ENCODE measurements at places on chromosomes 16 and 17. TPM values are rescaled to one million over a fixed set of nuclear protein-coding genes. Genes with fewer than 3 reads are reported as not detected.

CCL13 gene
- not detected for polyA plus RNA-seq

SRL gene
- not detected for polyA plus RNA-seq

CMTM2 gene
- polyA plus RNA-seq: not detected

DNA sequence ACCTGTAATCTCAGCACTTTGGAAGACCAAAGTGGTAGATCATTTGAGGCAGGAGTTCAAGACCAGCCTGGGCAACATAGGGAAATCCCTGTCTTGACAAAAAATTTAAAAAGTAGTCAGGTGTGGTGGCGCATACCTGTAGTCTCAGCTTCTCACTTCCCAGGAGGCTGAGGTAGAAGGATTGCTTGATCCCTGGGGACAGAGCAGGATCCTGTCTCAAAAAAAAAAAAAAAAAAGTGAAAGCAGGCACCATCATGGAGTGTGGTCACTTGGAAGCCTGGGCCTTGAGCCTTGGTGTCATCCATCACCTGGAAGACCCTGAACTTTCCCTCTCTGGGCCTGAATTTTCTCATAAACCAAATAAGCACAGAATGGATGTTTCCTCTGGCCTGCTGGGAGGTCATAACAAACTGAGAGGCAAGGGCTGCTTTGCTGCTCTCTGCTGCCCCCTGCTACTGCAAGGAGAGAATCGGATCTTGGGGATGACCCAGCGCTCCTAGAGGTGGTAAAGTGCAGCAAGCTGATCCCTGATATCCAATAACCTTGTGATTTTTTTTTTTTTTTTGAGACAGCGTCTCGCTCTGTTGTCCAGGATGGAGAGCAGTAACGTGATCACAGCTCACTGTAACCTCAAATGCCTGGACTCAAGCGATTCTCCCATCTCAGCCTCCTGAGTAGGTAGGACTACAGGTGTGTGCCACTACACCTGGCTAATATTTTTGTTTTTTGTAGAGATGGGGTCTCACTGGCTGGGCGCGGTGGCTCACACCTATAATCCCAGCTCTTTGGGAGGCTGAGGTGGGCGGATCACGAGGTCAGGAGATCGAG, 75.9 kb upstream of the RNU2-1 start:
- no peak for DNase-seq

- no peak for DNase-seq
Observed at GRCh38 chr17:76088041-76088867, 9.3 kb downstream of the ZACN start.

GRCh38 chr17:45006927-45007461, 38.9 kb upstream of the C1QL1 start:
- no peak for DNase-seq

- DNase-seq: no peak
Observed at GRCh38 chr17:72111336-72111923, 9.4 kb upstream of the SOX9 start.

DNA sequence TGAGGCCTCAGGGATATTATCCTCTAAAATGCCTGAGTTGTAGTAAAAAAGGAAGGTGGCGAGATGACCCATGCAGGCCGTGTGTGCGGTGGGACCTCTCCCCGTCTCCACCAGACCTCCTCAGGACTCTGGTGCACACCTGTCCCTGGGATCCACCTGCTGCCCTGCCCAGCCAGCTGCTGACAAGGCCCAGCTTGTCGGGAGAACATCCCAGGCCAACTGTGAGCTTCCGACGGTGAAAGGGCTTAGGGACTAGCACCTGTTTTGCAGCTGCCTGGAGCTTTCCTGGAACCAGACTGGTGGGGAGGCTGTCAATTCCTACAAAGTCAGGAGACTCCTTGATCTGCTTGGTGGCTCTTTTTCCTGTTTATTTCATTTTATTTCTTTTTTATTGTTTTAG, 11.6 kb downstream of the IL34 start:
- DNase-seq: no peak

DNA sequence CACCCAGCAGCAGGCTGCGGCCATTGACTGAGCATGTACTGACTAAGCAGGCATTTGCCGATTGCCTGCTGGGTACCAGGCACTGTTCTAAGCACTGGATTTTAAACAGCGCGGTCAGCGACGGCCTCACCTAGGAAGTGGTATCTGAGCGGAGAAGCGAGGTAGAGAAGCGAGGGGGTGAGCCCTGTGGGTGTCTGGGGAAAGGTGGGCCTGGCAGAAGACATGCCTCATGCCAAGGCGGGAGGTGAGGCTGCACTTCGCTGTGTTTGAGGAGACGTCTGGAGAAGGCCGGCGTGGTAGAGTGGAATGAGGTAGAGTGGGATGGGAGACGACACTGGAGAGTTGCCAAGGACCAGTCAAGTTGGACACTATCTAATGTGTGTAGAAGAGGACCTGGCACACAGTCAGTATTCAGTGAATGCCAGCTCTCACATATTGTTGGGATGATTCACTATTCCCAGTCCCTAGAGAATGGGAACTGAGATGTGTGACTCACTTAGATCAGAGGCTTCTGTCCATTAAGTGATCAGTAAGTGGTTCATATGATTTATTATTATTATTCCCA, 14.4 kb downstream of the SYCE1L start:
- no peak for DNase-seq
